Activated T-cell treated with anti-CD3 and anti-CD28 coated beads, Interleukin-2, amount 50 U/mL, for 72 hours (primary cell): ENCODE measurements at places on chromosomes 12 and 14.
A peak's percentile ranks its signal among the peaks of the same experiment; 100 is the strongest.

DNA sequence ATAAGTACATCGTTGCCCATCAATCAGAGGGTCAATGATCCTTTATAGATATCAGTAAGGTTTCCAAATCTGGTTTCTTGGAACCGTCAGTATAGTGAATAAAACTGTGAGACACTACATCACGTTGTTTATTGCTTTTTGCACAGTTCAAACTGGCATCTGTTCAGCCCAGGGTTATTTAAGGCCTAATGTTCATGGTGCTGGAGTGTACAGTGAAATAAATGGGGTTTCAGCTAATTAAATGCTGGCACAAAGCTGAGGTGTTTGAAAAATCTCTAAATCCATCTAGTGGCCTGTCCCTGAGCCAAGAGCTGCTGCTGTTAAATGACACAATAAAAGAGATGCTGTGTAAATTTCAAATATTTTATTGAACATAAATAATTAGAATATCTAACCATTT, 69.9 kb downstream of the RPS29 start:
- no peak for DNase-seq

DNA sequence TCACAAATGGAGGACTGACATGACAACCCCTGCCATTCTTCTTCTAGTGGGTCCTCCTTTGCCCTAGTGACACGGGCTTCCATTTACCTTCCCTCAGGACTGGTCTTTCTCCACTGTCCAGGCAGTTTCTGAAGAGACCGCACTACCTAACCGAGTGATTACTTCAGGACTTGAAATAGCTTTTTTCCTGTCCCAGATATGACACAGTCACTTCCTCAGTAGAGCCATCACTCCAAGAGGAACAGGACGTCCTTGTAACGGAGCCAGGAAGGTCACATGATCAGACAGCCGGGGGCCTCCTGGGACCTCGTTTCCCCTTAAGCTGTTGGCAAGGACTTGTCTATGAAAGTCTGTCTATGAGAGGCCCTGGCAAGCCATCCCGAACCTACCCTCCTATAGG, 62.3 kb downstream of the FOS start:
- DNase-seq: no peak

DNA sequence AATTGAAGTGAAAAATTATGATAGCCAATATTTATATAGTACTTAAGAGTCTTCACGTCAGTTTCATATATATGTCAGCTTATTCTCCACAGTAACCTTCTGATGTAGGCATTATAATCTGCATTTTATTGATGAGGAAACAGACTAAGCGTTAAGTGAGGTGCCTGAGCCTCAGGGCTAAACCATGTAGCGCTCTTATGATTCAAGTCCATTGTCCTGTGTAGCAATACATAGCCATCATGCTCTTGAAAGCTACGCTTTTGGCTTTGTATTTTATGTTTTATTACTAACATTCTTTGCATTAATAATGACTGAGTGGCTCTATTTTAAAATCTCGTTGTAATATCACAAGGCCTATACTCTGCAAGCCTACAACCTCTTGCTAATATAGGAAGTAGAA, 79.0 kb downstream of the ANO6 start:
- no peak for DNase-seq

DNA sequence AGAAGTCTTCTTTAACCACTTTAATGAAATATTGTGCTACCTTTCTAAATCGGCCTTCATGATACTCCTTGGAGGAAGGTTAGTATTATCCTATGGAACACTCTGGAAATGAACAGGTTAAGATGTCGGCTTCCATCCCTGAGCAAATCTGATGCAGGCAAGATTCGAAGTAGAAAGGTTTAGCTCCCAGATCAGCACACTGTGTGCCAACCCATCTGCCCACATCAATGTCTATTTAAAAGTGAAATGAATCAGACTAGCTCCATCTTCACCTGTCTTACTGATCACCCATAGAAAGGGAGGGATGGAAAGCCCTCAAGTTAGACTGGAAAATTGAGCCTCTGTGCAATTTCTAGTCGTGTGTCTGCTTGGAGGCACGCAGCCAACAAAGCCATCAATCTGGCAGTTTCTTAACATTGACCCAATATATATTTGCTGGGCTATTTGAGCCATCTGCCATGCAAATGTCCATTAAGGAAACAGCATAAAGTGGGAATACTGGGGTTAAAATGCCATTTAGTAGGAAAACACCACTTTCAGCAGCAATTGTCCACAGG, 506.1 kb downstream of the RMST start:
- no peak for DNase-seq

DNA sequence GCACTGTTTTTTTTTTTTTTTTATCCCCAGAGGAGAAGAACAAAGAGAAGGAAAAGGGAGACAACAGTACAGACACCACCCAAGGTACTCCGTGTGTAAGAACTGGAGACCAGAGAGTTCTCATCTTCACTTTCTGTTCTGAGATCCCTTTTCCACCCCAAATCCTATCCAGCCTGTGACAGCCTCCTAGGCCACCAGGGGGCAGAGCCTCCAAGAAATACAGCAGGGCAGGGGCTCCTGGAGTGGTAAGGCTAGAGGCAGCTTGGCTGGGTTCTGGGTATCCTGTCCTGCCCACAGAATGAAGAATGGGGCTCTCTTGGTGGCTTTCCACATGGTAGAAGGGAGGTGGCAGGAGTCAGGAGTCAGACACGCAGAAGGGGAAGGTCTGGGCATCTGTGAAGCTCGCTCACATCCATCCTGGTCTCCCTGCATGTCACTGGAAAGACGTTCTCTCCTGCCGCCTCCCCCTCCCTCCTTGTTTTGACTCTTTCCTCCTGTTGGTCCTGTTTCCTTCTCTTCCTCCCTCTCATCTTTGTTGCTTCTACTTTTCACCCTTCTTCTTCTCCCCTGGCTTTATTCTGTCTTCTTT, 12.0 kb downstream of the CLSTN3 start:
- DNase-seq: peak; percentile 59

- no peak for DNase-seq
Observed at GRCh38 chr14:27573018-27573417, 975.2 kb upstream of the NOVA1 start.

GRCh38 chr14:104794631-104794992, 936 bp downstream of the AKT1 start:
- no peak for DNase-seq

DNA sequence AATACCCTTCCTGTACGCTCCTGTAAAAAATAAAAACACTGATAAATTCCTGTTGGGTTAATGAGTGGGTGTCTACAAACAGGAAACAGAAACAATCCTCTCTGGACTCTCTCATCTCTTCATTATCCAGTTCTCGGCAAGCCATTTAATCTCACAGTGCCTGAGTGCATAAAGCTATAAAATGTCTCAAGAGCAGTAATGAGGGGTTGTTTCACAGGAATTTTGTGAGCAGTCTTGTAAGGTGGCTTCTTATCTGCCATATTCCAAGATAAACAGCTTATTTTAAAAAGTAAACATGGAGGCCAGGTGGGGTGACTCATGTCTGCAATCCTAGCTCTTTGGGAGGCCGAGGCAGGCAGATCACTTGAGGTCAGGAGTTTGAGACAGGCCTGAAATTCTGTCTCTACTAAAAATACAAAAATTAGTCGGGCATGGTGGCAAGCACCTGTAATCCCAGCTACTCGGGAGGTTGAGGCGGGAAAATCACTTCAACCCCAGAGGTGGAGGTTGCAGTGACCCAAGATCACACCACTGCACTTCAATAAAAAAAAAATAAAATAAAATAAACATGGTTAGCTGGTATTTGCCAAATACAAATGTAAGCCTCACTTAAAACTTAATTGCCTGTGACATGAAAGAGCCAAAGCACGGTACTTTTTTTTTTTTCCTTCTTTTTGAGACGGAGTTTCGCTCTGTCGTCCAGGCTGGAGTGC, 54.0 kb downstream of the CLIP1 start:
- no peak for DNase-seq

DNA sequence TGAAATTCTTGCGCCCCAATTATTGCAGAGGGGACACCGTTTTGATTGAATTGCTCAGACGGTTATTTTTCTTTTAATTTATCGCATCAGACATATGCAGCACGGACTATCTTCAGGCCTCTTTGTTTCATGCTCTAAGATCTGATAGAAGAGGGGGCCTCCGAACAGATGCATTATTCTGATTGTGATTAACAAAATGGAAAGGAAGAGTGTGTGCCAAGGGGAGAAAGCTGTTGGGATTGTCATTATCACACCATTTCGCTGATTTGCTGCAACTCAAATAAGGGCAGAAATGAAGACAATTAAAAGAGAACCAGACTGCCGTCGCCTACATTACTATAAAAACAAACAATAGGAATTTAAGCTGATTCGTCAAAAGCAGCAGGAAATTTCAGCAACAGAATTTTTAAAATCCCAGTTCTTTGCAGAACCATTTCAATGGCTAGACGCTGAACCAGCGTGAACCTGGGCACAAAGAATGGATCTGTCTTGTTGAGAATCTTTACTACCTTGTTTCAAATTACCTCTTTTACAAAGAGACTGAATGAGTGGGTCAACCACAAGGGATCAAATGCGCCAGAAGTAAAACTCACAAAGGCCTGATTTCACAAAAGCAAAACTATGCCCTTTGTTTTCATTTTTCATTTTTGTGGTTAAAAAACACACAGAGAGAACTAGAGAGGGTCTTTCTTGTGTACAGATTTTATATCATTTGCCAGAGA, 30.6 kb downstream of the TMEM132D start:
- DNase-seq: no peak

DNA sequence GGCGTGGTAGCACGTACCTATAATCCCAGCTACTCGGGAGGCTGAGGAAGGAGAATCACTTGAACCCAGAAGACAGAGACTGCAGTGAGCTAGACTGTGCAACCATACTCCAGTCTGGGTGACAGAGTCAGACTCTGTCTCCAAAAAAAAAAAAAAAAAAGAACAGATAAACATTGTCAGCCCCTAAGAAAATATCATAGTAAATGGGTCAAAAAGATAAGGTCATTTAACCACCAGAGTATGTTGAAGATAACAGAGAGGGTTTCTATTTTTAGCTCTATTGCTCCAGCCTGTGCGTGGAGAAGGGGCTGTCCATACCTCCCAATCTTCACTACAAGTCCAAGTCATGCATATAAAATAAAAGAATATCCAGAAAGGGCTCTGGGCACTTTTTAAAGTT, 15.4 kb downstream of the LGMN start:
- no peak for DNase-seq

DNA sequence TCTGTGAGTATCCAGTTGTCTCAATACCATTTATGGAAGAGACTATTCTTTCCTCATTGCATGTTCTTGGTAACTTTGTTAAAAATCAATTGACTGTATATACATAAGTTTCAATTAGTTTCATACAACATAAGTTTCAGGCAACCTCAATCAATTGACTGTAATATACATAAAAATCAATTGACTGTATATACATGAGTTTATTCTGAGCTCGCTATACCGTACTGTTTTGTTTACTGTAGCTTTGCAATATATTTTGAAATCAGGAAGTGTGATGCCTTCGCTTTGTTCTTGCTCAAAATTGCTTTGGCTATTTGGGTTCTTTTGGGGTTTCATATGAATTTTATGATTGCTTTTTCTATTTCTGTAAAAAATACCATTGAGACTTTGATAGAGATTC, 392.0 kb downstream of the BTG1 start:
- no peak for DNase-seq

DNA sequence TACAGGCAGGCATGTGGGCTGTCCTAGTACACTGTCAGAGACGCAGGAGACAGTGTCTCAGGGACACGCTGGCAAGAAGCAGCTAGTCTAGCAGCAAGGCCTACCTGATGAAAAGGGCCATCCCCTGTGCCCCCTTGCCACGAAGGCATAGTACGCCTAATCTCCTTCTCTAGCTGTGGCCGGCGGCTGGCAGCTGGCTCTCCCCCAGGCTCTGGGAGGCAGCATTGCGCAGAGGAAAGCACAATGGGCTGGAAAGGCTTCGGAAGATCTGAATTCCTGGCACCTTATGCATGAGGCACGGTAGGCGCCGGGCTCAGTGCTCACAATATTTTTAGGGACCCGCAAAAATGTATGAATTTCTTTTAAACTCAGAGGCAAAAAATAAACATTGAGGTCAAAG, 16.0 kb upstream of the PLEKHH1 start:
- DNase-seq: no peak

- peak; percentile 27 for DNase-seq
Observed at GRCh38 chr14:20327005-20327869, 5.8 kb downstream of the CCNB1IP1 start.

DNA sequence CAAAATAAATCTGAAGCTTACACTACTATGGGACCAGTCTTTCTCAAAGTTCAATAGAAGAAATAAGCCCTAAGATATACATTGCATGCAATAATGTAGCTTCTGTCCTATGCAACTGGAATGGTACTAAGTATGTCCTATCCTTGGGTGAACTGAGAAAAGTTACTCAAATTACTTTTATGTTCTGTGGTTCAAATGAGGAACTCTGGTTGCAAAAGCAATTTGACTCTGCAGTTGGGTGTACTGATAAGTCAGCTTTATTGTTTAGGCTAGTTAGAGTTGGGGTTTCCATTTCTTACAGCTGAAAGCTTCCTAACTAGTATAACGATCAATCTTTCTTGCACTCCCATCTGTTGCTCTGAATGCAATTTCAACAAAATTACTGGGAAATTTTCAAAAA, 29.2 kb downstream of the GPR135 start:
- no peak for DNase-seq

GRCh38 chr14:65095633-65096205, 6.6 kb downstream of the MAX start:
- no peak for DNase-seq

DNA sequence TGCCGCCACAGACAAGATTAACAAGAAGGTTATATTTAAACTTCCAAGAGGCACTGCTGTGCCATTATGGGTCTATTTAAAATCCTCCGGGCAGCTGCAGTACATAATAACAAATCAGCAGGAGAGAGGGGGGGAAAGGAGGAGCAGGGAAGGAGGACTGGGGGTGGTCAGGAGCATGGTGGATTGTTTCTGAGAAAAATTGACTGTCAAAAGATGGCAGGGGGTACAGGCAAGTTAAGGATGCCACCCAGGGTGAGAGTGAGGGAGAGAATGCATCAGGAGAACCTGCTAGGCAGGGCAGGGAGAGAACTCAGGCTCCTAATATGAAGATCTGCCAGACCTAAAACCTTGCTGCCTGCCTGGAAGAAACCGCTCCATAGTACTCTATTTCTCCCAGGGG, 181.8 kb downstream of the GRIN2B start:
- no peak for DNase-seq
